RPMI7951 (cell line): ENCODE measurements at places on chromosomes 7 and 10. TPM values are rescaled to one million over a fixed set of nuclear protein-coding genes. Genes with fewer than 3 reads are reported as not detected.

Gene CPA2
- not detected in 2 replicates for total RNA-seq

Gene EPO
- total RNA-seq, result not detected in 2 replicates

GRCh38 chr10:98570834-98571233 lies 124.1 kb upstream of the HPS1 start:
- no peak for DNase-seq

DNA sequence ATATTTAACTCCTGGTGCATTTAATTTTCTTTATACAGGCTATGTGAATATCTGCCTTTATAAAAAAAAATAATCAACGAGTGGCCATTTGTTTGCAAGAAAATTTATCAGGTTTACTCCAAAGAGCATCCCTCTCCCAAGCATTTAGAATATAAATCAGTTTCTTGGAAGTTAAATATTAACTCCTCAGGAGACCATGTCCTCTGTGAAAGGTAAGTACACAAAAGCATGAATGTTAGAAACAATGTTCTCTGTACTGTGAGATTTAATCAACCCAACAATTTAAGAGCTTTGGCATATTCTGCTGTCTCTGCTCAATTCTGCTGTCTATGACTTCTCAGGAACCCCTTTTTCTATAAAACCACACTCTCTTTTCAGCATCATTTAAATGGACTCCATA lies 119.3 kb upstream of the LAMB4 start:
- no peak for DNase-seq

GRCh38 chr10:19310066-19310465 lies 261.5 kb downstream of the MALRD1 start:
- DNase-seq, result no peak

- peak; percentile 45 for DNase-seq
Measured at GRCh38 chr10:101330631-101331225, 23.2 kb upstream of the BTRC start.

DNA sequence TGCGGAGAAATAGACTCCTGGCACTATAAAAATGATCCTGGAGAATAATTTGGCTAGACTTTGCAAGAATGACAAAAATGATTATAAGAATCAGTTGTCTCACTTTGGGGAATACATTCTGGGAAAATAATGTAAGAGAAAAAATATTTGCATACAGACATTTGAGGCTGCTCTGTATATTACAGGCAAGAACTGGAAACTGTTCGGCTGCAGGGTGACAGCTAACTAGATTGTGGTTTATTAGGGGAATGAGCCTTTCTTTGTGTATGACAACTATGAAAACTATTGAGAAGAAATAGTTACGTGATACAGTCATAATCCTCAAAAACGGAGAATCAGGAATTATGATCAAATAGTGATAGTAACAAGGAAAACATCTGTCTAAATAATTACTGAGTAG lies 8.6 kb downstream of the TRIM56 start:
- DNase-seq, result peak; percentile 45

DNA sequence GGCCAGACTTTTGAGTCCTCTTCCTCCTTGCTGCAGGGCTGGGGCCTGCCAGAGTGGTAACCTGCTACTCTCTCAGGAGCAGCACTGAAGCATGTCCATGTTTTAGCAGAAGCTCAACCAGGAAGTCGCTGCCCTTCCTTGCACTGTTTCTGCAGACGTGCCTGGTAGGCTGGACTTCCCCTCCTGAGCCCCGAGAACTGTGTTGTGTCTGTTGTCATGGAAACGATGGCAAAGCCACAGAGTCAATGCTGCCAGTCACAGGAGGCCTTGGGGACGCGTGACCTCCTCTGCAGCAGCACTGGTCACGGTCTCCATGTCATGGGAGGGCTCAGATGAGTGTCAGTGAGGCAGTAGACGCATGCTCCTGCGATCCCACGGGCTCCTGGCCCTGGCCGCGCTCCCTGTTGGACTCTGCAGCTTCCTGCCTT lies 145.5 kb downstream of the FANK1 start:
- peak; percentile 95 for DNase-seq

- DNase-seq, result no peak
Measured at GRCh38 chr10:98321186-98321780, 53.3 kb upstream of the LOXL4 start.
